ENCODE measurements at places on chromosomes 3 and 15.

GRCh38 chr3:45109771-45110508, 36.2 kb downstream of the CDCP1 start:
- DNase-seq = peak; percentile 20

GRCh38 chr3:171950373-171950772, 89.0 kb upstream of the FNDC3B start:
- no peak for DNase-seq

DNA sequence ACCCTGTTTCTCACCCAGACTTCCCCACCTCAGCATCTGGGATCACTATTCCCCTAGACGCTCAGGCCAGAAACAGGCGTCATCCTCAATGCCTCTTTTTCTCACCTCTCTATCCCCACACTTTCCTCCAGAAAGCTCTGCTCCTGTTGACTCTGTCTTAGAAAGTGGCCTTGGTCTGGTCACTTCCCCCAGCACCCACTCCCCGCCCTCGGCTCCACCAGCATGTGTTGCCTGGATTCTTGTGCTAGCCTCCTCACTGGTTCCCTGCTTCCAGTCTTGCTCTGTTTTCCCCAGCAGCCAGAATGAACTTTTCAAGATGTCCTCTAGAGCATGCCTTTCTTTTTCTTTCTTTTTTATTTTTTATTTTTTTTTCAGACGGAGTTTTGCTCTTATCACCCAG, 39.7 kb upstream of the ESYT3 start:
- DNase-seq = no peak

- DNase-seq = no peak
These were observed 483.6 kb downstream of the ERC2 start for GRCh38 chr3:55984626-55985025.

DNA sequence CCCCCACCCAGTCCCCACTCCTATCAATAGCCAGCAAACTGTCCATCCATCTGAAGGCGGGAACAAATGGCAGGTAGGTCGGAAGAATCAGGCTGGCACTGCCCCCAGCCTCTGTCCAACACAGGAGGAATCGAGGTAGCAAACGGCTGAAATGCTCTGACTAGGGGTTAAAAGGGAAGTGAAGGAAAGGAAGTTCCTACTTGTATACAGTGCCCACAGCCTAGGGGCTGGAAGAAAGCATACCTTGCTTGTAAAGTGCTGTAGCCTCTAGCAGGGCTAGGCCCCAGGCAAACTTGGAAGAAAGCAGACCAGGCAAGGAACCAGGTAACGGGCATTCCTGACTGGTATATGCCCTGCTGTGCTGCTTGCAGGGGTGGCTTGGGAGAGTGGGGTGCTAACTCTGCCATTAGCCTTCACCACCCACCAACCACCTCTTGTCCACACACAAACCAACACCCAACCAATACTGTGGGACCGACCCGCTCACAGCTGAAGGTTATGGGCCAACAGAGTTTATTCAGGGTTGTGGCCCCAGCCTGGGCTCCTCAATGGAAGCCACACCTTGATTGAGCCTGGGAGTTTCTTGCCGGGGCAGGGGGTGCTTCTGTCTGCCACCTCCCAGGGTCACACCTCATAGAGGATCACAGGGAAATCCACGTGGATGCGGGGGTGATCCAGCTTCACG, 2.4 kb downstream of the TUSC2 start:
- no peak for DNase-seq

- DNase-seq = no peak
These were observed 320.8 kb upstream of the CTNNB1 start for GRCh38 chr3:40878464-40878905.

DNA sequence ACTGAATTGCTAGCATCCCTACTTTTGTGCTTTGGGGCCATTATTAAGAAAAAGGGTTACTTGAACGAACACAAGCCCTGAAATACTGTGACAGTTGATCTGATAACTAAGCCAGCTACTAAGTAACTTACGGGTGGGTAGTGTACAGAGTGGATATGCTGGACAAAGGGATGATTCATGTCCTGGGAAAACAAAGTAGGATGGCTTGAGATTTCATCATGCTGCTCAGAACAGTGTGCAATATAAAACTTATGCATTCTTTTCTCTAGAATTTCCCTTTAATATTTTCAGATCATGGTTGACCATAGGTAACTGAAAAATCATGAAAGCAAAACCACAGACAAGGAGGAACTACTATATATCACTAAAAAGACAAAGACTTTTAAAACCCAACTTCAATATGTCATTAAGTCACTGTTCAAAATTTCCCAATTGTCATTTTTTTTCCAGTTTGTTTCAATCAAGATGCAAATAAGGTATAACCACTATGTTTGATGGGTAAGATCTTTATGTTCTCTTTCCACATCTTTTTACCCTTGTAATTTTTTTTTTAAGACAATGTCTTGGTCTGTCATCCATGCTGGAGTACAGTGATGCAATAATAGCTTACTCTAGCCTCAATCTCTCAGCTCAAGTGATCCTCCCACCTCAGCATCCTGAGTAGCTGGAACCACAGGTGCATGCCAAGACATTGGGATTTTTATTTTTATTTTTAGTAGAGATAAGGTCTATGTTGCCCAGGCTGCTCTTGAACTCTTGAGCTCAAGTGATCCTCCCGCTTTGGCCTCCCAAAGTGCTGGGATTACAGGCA, 67.7 kb downstream of the IFT80 start:
- DNase-seq = no peak

- DNase-seq = peak; percentile 35
These were observed 24.8 kb upstream of the SLC25A38 start for GRCh38 chr3:39358333-39358732.

GRCh38 chr3:4355401-4356219, 52.4 kb downstream of the SETMAR start:
- peak; percentile 55 for DNase-seq

DNA sequence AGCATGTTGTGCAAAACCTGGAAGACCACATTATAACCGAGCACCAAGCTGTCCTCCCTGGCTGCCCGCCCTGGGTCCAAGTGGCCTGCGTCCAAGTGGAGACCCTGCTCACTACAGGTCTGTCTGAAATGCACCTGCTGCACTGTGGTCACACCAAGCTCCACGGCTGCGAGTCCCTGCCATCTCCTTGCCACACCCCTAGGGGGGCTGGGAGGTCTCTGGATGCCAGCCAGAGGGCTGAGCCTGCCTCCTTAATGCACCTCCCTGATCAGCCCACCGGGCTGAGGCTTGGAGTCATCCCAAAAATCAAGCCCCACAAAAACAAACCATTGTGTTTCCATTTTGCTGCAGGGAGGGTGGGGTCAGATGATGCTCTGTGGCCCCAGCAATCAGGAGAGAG, 187.1 kb downstream of the MEGF11 start:
- DNase-seq = no peak

GRCh38 chr3:31522152-31522551, 10.6 kb upstream of the STT3B start:
- peak; percentile 40 for DNase-seq

DNA sequence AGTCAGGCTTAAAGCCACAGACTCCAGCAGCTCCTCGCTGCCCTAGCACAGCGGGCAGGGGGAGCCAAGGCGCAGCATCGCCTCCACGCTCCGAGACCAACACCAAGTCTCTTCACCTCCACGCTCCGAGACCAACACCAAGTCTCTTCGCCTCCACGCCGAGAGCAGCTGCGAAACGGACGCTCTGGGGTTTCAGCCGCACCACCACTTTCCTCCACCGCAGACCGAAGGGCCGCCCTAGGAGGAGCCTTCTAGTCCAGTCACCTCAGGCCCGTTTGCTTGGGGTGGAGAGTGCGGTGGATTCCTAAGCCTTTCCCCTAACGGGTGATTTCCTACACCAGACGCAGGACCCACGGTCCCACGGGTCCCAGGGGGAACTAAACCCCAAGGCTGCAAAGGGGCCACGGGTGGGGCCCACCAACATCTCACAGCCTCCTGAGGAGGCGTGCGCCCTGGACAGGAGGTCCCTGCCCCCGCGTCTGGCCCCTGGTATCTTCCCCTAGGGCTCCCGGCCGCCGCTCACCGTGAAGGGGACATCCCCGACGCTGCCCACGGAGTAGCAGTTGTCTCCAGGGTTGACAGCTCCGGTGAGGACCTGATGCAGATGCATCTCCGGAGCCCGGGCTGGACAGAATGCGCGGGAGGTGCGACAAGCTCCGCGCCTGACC, 501 bp downstream of the DMXL2 start:
- peak; percentile 12 for DNase-seq

DNA sequence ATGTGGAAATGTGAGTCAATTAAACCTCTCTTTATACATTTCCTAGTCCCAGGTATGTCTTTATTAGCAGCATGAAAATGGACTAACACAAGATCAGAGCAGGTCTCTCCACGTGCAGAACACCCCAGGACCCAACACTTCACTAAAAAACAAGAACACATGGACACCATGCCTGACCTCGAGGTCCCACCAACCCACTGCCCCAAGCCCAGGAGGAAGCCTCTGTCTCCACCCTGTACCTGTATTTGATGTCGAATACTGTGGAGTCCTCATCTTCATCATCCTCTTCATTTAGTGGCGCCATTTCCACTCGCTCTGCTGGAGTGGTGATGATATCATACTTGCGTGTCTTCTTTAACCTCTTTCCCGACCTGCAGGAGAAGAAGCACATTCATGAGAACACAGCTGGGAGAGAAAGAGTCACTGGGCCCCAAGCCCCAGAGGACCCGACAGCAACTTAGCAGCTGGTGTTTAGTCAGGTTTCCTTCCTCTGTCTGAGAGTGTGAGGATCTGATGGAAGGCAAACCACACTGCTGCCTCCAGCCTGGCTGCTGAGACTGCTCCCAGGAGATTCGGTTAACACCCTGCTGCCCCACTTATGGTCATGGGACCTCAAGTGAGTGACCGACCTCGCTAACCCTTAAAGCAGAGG, 25.5 kb downstream of the FAM174B start:
- no peak for DNase-seq

GRCh38 chr15:68201879-68202261, 3.3 kb downstream of the CALML4 start:
- no peak for DNase-seq

DNA sequence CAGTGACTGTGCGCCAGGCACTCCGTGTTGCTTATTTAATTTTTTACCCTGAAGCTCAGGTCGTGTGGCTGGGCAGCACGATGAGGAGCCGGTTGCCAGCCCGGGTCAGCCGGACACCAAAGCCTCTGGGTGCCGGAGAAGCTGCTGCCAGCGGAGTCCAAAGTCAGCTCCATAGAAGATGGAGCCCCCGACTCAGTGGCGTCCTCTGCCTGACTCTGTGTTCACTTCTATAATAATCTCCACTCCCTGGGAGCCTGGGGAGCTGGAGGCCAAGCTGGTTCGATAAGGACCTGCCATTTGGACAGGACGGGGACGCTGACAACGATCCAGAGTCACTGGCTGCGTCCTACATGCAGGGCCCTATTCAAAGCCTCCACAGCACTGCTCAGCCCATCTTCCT, 78.6 kb downstream of the VGLL4 start:
- DNase-seq = no peak

DNA sequence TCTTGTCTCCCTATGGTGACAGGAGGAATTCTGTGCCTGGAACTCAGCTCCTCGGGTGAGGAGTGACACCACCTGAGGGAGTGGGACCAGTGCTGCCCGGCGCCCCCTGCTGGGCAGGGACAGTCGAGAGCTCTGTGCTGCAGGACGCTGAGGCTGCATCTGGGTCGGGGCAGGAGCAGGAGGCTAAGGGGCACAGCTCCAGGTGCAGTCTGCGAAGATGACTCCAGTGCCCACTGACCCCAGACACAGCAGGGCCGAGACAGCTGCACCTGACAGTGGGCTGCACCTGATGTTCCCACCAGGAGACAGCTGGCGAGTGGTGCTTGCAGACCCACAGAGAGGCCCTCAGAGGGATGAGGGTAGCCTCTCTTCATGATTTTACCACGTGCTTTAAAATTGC, 152.9 kb downstream of the ATP10A start:
- peak; percentile 33 for DNase-seq

- DNase-seq = no peak
These were observed 630.1 kb upstream of the KCNMB2 start for GRCh38 chr3:177906126-177906511.

DNA sequence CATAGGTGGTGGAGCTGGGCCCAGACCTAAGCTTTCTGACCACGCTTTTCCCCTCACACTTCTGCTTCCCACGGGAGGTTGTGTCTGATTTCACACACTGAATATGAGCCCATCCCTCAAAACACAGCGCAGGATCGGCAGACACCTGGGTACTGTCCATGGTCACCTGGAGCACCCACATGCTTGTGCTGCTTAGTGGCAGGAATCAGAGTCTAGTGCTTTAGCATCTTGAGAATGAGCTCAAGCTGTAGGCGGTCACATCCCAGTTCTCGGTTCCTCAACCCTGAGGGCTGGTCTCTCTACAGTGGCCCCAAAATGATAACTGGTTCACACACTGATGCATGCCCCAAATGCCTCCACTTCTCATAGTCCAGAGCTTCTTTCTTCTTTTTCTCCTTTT, 111.0 kb downstream of the SEMA5B start:
- DNase-seq = no peak

- no peak for DNase-seq
These were observed 37.0 kb downstream of the RASA2 start for GRCh38 chr3:141523615-141524375.

GRCh38 chr3:171293142-171293782, 166.9 kb downstream of the TNIK start:
- no peak for DNase-seq

DNA sequence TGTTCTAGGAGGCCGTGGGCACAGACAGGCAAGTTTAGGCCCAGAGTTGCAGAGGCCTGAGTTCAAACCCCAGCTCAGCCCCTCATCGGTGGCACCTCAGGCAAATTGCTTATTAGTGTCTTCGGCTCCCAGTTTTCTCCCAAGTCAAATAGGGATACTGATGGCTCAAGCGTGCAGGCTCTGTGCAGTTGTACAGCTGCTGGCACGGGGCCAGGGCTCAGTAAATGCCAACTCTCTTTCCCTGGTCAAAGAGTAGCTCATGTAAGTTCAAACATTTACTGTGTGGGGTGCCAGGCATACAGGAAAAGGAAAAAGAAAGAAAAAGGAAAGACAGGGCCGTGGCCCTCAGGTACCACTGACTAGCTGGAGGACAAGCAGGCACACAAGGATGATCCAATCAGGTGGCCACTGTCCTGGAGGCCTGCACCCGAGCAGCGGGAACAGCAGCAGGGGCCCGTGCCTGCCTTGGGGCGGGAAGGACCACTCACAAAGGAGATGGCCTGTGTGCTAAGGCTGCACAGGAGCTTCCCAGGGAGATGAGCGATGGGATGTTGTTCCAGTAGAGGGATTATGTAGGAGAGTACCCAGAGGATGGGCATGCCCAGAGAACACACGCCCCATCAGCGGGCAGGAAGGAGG, 70.8 kb downstream of the TBC1D2B start:
- DNase-seq = no peak

- DNase-seq = no peak
These were observed 30.6 kb downstream of the DCLK3 start for GRCh38 chr3:36733723-36734122.

DNA sequence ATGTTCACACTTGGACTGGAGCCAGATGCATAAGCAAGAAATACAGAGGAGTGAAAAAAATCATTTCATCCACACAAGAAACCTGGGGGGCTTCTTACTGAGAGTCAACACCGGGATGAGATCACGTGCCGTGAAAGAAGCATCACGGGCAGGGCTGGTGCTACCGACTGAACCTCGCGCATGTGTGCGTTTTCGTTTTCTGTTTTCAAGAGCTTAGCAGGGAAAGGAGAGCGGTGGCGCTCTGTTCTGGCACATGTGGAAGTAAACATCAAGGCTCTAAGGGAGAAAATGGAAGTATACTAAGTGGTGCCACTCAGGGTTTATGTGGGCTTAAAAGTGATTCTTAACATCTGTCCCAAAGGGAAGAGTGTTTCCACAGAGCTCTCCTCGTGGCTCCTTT, 55.9 kb downstream of the VGLL4 start:
- no peak for DNase-seq

GRCh38 chr3:147404800-147405230, 1.5 kb downstream of the ZIC4 start:
- DNase-seq = no peak

- no peak for DNase-seq
These were observed 20.8 kb downstream of the SLC12A8 start for GRCh38 chr3:125191730-125192129.
